ENCODE measurements at places on chromosomes 2 and 18.

DNA sequence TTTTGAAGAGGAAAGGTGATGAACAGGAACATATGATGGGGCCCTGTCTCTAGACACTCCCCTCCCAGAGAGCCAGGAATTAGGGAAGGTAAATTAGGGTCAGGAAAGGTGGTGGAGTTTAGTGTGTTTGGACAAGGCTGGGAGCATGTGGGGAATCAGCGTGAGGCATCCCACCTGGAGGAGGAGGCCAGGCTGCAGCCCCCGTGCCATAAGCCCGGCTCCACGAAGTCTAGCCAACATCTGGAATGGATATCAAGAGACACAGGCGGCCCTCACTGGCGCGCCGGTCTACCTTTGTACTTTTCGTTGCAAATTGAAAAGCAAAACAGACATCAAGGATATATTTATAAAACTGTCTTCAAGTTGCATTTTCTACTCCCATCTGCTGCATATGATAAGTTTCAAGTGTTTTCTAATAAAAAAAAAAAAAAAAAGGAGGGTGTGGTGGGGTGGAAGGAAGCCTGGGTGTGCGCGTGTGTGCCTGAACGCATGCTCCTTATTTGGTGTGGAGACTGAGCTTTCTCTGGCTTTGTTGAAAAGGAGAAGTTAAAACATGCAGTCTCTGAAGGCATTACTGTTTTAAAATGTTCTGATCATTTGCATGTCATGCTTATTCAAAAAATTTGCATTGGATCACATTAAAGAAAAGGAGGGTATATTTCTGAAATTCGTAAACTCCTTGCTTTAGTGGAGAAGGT lies 546.7 kb upstream of the ID2 start:
- no peak for DNase-seq

DNA sequence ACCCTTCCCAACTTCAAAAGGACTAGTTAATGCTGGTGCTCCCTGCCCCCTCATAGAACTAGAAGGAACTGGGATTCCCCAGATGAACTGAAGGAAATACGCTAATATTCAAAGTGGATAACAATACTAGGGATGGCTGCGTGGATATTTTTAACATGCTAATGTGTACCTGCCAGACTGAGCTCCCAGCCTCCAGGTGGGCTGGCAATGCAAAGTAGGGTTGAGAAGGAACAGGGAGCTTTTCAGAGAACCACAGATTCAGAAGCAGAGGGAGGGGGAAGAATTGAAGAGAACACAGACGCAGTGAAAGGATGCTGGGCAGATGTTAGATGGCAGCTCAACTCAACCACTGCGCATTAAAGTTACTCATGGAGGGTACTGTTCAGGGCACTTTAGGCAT lies 354.4 kb downstream of the TGIF1 start:
- DNase-seq, result no peak

DNA sequence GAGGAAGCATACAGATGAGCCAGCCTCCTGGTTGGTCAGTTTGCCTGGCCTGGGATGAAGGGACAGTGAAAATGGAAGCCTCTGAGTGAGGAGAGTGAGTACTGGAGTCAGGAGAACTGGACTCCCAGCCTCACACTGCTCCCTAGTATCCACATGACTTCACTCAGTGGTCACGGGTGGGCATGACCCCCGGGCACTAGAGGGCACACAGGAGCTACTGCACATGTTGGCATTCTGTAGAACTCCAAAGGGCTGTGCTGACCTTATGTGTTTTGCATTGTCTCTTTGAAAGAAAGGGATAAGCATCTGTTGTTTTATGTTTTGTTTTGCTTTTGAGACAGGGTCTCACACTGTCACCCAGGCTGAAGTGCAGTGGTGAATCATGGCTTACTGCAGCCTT lies 23.7 kb downstream of the NCAPH start:
- DNase-seq, result no peak

DNA sequence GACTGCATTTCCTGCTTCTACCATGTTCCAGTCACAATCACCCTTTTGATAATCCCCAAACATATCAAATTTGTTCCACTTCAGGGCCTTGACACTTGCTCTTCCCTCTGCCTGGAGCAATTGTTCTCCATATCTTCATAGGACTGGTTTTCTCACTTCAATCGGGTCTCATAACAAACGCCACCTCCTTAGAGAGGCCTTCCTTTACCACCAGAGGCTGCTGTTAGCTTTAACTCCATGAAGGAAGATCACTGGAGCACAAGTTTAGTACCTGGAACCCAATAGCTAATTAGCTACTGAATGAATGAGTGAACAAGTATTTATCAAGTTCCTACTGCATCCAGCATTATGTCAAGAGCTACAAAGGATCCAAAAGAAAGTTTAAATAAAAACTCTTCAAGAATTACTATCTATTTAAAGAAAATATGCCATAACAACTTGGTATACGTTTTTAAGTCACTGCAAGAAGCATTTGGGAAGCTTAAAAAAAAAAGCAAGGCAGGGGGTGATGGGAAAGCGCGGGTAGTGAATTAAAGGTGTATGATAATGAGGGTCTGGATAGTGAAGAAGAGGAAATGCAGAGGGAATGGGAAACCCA lies 58.8 kb downstream of the BAZ2B start:
- no peak for DNase-seq

DNA sequence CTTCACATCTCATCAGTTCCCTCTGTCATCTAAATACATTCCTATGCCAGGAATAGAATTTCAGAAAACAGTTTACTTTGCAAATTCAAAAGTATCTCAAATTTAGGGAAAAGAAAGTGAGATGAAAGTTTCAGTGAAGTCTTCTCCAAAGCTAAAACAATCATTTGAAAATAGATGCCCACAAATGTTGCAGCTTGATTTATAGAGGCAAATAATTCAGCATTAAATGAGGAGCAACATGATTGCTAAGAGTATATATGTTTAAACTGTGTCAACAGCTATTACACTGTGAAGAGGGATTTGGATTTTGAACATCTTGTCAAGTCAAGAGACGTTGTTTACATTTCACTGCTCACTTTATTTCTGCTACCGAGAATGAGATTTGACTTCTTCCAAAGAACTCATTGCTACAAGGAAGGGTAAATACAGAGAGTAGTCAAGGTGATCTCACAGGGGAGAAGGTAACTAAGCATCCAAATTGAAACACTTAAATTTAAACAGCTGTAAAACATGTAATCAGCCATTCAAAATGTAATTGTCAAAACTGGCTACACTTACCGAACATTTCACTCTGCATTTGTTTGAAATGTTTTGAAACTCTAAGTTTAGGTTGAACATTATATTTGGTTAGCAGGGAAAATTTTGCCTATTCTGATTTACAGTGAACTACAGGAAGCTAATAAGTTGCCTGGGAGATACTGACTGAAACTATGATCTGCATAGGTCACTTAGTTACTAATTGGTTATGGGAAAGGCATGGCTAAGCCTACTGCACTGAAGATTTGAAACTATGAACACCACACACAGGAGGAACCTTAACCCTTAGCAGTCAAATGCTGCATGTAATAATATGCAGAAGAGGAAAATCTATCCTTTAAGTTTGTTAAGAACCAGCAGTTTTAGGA lies 33.2 kb upstream of the GALNT3 start:
- no peak for DNase-seq

DNA sequence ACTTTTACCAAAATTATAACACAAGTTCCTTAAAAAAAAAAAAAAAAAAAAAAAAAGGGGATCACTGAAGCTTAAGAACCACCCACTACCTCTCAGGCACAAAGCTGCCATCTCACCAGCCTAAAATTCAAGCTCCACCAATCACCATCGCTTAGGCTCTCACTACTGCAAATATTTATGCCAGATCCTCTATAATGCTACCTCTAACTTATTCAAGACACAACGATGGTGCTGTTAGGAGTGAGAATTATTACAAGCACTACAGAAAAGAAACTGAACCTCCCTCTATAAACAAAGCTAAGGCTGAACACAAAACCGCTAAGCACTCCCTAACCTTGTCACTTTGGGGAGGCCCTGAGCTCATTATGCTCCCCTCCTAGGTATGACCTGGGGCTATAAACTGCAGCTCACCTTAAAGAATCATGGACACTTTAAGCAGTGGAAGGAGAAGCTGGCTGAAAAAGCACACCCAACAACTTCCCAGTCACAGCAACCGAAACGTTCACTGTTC lies 3.6 kb downstream of the FZD5 start:
- DNase-seq, result no peak

DNA sequence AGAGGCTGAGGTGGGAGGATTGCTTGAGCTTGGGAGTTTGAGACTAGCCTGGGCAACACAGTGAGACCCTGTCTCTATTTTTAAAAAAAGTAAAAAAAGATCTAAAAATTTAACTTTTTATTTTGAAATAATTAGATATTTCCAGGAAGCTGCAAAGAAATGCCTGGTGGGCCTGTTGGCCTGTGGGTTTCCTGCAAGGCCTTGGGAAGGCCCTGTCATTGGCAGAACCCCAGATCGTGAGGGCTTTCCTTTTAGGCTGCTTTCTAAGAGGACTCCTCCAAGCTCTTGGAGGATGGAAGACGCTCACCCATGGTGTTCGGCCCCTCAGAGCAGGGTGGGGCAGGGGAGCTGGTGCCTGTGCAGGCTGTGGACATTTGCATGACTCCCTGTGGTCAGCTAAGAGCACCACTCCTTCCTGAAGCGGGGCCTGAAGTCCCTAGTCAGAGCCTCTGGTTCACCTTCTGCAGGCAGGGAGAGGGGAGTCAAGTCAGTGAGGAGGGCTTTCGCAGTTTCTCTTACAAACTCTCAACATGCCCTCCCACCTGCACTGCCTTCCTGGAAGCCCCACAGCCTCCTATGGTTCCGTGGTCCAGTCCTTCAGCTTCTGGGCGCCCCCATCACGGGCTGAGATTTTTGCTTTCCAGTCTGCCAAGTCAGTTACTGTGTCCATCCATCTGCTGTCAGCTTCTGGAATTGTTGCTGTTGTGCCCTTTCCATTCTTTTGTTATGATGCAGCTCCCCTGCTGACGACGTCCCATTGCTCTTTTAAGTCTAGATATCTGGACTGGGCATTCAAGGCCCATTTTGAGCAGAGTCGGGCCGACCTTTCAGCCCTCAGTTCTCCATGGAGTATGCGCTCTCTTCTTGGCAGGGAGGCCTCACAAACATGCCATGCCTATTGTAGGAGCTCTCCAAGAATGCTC lies 6.6 kb downstream of the PROC start:
- no peak for DNase-seq

DNA sequence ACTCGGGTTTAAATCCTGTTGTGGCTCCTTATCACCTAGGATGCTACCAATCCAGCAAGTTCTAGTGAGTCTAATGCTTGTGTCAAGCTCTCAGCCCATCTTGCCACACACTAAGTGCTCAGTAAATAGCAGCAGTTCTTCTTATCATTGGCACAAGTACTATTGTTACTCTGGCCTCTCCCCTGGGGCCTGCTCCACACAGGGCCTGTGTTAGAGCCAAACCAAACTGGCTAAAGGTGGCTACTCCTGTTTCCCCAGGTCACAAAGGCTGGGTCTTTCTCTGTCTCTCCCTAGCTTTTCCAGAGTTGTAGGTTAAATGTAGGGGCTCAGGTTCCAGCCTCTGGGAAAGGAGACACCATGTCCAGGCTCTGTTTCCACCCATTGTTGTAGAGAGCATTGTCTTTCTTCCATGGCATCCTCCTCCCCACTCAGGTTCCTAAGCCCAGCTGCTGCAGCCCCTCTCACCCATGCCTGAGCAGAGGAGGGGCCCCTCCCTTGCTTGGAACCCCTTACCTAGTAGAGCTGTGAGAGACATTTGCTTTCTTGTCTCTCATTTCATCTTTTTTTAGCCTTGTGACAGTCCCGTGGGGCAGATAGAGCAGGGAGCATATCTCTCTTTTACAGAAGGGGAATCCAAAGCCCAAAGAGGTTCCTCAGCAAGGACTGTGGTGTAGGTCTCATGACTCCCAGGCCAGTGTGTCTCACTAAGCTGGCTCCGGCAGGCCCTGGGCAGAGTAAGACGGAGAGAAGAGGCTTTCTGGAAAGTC lies 56.4 kb upstream of the OTOF start:
- no peak for DNase-seq

GRCh38 chr2:173075056-173075780 lies 428 bp upstream of the MAP3K20 start:
- DNase-seq, result no peak

- no peak for DNase-seq
Measured at GRCh38 chr18:48835119-48835518, 115.6 kb downstream of the SMAD7 start.

- DNase-seq, result no peak
Measured at GRCh38 chr2:204692790-204693189, 147.5 kb downstream of the PARD3B start.
